ENCODE measurements at places on chromosomes 5 and 9.

DNA sequence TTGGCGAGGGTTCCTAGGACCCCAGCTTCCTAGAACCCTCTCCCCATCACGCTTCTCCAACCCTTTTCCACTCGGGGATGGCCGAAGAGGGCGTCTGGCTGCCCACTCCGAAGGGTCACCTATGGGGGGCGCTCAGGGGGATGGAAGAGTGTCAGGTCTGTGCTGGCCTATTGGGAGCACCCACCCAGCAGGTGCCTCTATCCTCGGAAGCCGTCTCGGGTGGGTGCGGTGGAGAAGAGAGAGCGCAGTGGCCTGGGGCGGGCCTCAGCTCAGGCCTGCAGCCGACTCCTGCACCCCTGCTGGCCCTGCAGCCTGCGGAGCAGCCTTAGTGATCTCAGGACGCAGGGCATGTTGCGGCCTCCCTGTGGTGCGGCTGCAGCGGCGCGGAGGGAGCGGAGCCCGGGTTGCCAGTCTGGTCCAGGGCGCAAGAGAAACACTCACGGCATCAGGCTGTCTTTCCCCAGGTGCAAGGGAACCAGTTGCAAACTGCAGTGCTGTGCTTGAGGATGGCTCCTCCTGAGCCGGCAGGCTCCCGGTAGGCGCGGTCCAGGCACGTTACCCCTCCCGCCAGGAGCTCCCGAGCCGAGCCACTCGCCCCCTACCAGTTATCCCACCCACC, 1.5 kb upstream of the IRX2 start:
- no peak for DNase-seq

DNA sequence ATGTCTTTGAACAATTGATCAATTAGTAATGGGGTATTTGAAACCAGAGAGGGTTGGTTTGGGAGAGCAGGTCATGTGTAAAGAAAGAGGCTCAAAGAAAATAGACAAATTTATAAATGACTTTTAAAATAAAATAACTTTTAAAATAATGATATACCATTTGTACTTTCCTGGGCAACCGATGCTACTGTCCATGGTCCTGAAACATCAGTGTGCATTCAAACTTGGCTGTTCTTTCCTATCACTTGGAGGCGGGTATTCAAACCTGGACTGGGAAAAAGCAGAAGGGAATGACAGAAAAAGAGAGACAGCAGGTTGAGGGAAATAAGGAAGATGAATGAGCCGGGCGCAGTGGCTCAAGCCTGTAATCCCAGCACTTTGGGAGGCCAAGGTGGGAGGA, 1446.4 kb upstream of the WWC1 start:
- no peak for DNase-seq

DNA sequence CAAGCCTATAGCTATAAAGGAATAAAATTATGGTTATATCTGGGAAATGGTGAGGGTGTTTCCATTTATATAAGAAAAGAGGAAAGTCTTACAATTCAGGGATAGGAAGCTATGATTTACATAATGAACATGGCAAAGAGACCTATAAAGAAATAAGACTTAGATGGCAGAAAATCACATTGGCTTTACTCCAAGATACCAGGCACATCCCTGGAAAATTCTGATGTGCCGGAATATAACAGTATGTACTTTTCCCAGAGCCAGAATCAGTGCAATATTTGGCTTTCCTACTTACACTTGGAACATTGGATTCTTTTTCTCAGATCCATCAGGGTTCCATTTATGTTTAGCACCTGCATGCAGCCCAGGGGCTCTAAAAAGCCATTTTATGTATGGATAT, 357.8 kb downstream of the CETN3 start:
- DNase-seq, result no peak

GRCh38 chr5:168172760-168173223, 118.7 kb upstream of the WWC1 start:
- peak; percentile 16 for DNase-seq

GRCh38 chr5:93078082-93079038, 502.7 kb downstream of the NR2F1-AS1 start:
- no peak for DNase-seq

DNA sequence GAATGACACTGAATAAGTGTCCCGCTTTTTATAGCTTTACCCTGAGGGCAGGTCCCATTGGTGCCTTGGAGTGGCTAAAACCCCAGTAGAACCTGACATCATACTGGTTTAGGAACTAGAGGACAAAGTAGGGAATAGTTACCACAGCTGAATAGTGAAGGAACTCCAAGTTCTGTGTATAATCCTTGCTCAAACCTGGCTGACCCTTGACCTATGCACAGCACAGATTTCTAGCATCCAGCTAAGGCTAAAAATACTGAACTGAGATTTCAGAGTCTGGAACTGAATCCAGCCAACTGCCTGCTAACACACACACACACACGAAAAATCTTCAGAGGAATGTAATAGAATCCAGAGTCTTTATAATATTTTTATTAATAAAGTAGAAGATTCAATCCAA, 50.8 kb downstream of the C5 start:
- DNase-seq, result no peak

DNA sequence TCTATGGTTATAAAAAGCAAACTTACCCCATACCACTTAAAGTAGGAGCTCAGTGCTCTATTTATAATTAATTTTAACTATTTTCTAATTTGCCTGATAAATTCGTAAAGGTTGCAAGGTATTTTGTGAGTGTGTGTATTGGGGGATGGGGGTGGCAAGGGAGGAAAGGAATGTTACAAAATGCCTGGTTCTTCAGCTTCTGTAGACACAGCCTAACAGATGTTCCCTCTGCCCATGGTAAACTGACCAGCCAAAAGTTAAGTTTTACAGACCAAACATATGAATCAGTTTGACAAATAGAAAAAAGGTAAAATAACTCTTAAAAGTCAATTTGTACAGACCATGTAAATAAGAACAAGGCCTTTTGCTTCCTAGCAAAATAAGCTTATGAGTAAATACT, 232.6 kb downstream of the KIAA0825 start:
- DNase-seq, result no peak

DNA sequence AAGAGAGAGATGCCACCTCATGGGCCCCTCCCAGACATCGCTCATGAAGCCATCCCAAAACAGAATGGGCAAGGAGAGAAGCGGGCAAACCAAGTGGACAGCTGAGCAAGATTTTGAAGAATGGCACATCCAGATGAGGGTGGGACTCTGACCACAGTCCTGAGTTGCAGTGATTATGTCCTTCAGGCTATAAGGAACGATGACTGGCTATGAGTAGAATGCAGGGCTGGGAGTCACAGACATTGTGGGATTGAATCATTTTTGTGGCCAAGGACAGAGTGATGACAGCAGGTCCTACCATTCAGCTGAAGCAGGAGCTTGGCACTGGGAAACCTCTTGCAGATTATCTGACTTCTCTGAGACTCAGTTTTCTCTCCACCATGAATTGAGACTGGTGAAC, 245.7 kb upstream of the SLC30A5 start:
- DNase-seq, result no peak

- DNase-seq, result no peak
These were observed 35.1 kb downstream of the GOLM1 start for GRCh38 chr9:86064220-86064619.

DNA sequence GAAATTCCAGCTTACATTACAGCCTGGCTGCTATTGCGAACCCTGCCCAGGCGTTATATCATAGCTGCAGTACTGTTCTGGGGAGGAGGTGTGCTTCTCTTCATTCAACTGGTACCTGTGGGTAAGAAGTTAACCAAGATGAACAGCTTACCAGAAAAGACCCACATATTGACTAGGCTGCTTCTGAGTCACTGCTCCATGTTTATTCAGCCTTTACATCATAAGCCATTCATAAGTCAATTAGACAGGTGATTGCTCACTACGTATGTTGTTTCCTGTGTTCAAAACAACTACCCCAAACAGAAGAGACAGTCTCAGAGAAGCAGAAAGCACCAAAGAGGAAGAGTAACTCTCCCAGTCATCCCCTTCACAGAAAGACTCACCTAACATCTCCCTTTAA, 34.7 kb upstream of the SLC22A5 start:
- no peak for DNase-seq

GRCh38 chr9:4663956-4664355, 1.9 kb downstream of the PLPP6 start:
- no peak for DNase-seq
